ENCODE measurements at places on chromosomes 1 and 21.

- no peak for DNase-seq
These were observed 15.1 kb upstream of the EPB41 start for GRCh38 chr1:28899267-28899666.

- no peak for DNase-seq
These were observed 28.6 kb upstream of the JUN start for GRCh38 chr1:58812468-58812867.

DNA sequence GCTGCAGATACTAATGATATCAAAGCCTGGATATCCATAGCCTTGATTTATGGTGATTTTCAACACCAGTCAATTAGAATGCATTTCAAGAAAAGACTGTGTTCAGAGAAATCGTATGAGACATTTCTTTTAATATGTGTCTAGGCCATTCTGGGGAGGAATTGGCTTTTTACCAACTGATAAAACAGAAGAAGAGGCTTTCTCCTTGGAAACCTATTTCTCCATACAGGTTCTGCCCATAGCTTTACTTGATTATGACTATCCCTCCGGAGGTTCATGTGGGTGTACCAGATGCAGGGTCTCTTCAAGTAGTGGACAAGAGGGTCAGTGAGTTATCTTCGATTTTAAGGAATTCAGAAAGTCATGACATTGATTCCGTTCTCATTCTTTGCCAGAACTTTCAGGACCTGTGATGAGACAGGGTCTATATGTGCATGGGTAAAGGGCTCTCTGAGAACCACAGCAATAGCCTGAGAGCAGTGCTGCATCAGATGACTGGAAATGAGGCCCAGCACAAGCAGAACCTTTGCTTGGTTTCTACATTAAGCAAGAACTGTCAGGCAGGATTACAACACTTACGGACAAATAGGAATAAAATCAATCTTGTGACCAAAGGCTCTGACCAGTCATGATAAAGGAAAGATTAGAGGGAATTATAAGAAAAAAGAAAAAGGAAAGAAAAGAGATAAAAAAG is 263.7 kb upstream of the SGIP1 start:
- no peak for DNase-seq

- no peak for DNase-seq
These were observed 144.3 kb upstream of the C1orf21 start for GRCh38 chr1:184242507-184242943.
